ENCODE measurements at places on chromosomes 3 and 15.

DNA sequence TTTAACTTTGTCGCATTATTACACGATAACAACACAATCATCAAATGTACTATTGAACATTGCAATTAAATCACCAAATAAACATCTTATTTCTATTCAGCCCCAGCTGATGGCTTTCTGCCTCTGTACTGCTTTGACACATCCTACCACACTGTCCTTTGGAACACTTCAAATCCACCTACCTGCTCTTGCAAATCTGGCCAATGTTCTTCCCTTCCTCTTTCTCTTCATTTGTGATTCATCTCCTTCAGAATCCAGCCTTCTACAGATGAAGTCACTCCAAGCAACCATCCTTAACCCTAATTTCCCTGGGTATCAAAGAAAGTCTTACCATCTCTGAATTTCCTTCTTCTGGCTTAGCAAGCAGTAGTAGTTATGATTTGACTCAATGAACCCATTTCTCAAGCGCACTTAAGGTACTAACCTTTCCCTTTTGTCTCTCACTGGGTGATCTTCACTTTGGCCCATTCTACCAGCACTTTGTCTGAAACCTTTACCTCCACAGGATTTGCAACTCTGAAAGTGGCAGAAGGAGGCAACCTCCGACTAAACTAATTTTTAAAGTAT, 502.9 kb downstream of the FOXP1 start:
- DNase-seq, result no peak

- DNase-seq, result no peak
Measured at GRCh38 chr3:43858294-43858701, 167.6 kb downstream of the ABHD5 start.

DNA sequence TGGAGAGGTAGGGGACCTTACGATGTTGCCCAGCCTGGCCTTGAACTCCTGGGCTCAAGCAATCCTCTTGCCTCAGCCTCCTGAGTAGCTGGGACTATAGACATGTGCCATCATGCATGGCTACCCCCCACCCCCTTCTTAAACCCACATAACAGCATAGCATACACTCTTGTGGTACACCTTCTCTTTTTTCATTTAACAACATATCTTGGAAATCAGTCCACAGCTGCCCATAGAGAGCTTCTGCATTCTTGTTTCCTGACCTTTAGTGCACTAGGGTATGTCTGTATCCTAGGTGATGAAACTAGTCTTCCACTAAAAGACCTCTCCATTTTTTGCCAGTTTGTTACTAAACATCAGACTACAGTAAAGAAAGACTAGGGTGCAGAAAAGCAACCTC, 33.0 kb downstream of the SLC28A1 start:
- no peak for DNase-seq

DNA sequence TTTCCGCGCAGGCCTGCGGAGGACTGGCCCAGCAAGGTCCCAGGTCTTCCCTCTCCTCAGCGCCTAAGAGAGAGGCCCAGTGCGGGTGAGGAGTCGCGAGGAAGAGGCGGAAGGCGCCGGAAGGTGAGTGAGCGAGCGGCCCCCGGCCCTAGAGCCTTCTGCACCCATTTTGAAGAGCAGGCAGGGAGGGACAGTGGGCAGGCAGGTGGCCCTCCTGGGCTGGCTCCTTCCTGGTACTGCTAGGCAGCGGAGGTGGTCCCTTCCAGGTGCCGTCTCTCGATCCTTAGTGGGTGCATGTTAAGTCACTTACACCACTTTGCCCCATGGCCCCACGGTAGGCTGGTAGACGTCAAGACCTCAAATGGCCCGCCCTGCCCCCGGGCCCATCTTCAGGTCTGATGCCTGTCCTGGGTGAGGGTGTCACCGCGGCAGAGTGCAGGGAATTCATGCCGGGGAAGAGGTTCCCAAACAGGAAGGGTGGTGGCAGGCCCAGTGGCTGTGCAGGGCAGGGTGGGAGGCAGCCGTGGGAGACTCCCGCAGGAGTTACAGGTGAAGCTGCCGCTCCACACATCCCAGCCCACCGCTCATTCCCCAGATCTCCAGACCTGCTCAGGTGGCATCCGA, 14.4 kb downstream of the PAK6 start:
- no peak for DNase-seq

- DNase-seq, result no peak
Measured at GRCh38 chr15:67114846-67115585, 49.6 kb downstream of the SMAD3 start.

DNA sequence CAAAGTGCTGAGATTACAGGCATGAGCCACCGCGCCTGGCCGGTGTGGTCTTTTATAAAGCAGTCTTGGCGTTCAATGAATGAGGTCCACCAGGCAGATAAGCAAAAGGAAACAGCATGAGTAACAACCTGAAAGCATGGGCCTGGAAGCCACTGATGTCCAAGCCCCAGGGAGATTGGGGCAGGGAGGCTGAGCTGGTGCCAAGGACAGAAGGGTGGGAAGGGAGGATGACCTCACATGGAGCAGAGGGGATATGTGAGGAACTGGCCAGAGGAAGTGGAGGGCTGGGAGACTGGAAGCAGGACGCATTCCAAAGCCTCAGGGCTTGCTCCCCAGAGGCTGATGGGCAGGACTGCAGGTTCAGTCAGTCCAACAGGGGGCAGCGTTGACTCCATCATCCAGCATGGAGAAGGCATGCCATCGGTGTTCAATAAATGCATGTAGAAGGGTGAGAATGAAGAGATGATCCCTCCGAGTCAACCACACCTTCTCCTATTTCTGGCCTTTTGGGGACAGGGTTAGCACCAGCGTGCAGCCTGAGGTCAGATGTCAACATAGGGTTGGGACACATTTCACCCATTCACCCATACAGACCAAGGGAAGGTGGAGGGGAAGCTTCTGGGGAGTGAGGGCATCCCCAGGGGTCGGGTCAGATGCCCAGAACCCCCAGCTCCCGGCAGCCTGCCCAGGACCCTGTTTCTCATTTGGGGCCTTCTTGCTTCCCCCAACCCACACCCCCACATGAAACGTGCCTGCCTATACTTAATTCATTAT, 14.8 kb downstream of the MYL3 start:
- peak; percentile 20 for DNase-seq

- DNase-seq, result no peak
Measured at GRCh38 chr3:40226636-40227035, 82.9 kb upstream of the EIF1B start.

- no peak for DNase-seq
Measured at GRCh38 chr3:105473521-105474223, 107.0 kb downstream of the ALCAM start.

GRCh38 chr3:108296239-108296638, at the start of gene HHLA2:
Gene HHLA2 (plus strand): TSS chr3:108296548. CDS start chr3:108351814, 55,266 bp downstream.
- no peak for DNase-seq
